SIG-M5 (cell line): ENCODE measurements at places on chromosomes 1 and 21.

DNA sequence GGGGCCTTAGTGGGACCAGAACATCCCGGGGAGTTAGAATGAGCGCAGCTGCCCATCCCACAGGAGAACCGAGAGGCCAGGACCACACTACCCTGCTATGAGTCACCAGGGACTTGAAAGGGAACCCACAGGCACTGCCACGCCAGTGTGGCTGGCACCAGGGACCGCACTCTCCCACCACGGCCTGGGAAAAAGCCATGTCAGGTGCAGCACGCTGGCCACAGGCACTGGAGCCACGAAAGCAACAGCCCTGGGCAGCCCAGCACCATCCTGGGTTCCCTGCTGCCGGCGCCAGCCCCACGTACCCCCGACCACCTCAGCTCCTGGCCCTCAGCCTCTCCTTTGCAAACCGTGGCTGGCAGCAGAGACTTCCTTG lies 14.1 kb upstream of the TMEM240 start:
- no peak for DNase-seq

DNA sequence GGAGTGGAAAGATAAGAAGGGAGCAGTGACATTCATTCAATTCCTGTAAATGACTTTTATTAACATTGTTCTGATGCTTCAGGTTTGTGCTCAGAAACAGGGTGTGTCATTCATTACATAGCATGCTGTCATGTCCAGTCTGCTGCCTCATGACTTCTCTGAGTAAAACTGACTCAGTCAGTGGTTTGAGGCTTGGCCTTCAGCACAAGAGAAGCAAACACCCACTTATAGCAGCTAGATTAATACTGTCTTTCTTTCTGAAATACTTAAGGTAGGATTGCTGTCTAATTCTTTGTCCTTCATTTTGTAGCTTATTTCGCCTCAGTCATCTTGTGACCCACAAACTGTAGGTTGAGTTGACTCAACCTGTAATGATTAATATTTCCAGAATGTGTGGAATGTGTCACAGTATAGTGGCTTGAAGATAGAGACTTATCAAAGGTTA lies 32.9 kb downstream of the RASAL2 start:
- no peak for DNase-seq

DNA sequence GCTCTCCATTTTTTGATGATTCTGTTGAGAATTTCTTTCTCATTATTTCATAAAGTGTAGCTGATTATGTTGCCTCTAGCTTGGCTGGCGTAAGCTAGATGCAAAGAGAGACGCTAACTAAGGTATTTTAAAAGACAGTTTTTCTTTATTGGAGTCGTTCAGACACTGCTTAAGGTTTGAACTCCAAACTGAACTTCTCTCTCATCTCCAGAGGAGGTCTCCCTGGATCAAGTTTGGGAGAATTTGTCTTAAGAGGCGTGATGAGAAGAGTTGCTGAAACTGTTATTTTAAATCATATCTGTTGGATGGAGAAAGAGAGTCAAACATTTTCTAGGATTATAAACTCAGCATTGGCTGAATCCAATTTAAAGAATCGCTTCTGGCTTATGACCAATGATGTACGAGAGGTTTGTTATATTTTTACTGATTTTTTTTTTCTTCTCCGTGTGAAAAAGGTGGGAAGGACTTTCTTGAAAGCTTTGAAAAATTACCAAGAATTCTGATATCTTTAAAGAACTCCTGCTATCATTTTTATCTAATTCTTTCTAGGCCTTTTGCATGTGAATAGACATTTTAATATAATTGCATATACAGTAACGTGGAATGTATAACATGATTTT lies 34.0 kb downstream of the MAP3K7CL start:
- no peak for DNase-seq

DNA sequence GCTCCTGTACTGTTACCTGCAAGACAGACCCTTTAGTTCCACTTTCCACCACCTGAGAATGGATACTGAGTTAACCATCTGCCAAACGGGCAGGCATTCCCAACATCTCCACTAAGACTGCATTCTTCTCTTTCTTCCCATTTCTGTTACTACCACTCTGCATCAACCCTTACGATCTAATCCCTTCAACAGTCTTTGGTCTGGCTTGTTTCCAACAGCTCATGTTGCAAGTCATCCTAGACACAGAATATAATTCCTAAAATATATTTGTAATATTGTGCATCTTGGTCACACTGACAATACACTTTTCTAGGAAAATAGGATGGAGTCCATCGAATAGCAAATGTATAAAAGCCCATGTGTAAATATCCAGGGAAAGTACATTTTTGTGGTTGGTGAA lies 166.7 kb downstream of the SIPA1L2 start:
- no peak for DNase-seq

- no peak for DNase-seq
Measured at GRCh38 chr1:14567056-14567455, 31.4 kb upstream of the KAZN start.

DNA sequence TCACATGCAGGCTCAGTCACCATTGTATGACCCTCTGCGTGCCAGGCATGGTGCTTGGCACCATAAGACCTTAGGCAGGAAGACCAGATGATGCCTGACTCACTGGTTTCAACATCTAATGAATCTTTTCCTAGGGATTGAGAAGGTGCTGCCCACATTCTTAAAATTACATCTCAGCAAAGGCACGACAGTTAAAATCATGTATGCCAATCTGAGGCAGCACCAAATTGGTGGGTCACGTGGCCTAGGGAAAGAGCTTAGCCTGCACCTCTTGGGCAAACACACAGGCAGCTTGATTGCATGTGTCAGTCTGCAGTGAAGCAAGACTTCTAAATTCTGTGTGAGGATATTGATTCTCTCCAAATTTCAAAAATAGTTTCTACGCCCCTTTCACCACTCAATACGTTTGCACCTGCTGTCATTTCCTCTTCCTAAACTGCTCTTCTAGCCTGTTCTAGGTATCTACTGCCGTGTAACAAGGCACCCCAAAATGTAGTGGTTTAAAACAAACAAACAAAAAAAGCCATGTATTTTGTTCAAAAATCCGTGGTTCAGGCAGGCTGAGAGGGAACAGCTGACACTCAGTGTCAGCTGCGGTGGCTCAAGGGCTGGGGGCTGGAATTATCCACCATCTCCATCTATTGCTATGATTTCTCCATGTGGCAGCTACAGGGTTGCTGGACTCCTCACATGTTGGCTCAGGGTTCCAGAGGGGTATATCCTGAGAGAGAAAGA lies 160.2 kb upstream of the FGGY start:
- peak; percentile 44 for DNase-seq

DNA sequence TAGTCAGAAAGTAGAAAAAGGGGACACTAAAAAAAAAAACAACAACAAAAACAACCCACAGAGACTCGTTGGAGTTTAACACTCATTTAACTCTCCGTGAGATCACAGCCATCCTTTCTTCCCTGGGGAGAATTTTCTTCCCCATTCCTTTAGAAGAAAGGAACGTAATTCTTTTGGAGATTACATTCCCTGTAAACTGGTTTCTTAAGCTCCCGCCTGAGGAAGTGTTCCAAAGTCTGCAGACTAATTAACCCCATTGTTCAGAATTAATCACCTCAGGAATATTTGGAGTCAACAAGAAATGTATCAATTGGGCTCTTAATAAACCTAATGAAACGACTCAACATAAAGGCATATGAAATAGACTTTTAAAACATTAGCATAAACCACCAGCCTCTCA lies 228.2 kb upstream of the CSF3R start:
- no peak for DNase-seq

DNA sequence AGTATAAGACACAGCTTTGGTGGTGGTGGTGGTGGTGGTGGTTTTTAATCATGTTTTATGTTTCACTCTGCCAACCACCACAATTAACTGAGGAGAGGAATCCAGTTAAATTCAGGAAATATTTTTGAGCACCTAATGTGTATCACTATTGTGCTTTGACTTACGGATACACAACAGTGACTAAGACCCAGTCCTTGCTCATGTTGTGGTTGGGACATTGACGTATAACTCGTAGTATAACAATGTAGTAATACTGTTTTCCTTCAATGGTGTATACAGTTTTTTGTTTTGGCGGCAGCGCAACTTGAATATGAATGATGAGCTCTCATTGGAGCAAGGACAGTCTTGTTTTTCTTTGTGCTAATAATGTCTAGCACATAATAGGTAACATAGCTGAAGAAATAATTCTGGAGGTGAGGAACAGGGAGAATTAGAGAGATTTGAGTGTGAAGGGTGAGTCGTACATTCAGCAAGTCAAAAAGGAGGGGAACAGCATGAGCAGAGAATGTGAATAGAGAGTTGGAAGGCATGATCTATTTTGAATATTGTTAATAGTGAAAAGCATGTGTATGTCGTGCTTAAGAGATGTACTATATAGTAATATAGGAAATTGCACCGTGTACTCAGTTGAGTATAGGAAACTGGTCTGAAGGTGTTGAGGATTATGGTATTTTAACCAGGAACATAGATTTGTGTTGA lies 5.5 kb downstream of the CACYBP start:
- no peak for DNase-seq

DNA sequence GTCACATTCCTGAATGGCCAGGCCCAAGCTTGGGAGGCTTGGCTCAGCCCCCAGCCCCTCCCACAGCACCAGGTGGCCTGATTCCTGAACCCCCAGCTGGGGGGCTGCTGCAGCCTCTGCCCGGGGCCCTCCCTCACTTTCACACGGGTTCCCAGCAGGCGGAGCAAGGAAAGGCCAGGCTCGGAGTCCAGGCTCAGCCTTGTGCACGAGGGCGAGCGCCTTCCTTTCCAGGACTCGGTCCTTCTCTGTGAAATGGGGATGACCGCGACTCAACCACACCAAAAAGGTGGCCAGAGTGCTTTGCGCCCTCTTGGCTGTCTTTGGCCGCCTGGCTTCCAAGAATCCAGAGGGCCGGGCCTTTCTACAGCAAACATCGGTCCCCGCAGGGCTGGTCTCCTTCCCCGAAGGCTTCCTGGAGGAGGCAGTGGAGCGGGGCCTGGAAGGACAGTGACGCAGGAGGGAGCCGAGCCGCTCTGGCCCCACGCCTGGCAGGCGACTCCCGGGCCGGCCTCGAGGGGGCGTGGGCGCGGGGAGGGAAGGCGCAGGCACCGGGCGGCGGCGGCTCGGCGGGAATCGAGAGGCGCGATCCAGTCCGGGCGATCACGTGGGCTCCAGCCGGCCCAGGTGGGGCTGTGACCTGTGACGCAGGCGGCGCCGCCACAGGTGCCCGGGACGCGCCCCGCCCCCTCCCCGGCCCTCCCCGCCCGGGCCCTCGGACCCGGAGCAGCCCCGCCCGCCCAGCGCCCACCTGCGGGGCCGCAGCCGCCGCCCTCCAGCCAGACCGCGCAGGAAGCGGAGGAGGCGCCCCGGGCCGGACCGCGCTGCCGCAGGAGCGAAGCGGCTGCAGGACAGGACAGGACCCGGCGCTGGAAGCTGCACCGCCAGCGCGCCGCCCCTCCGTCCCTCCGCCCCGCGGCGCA lies at the start of gene ARHGEF16:
Gene ARHGEF16 (plus strand): TSS at position 775 of the 920 bp plus-strand sequence. CDS start 8,420 bp downstream, outside the sequence.
- no peak for DNase-seq

DNA sequence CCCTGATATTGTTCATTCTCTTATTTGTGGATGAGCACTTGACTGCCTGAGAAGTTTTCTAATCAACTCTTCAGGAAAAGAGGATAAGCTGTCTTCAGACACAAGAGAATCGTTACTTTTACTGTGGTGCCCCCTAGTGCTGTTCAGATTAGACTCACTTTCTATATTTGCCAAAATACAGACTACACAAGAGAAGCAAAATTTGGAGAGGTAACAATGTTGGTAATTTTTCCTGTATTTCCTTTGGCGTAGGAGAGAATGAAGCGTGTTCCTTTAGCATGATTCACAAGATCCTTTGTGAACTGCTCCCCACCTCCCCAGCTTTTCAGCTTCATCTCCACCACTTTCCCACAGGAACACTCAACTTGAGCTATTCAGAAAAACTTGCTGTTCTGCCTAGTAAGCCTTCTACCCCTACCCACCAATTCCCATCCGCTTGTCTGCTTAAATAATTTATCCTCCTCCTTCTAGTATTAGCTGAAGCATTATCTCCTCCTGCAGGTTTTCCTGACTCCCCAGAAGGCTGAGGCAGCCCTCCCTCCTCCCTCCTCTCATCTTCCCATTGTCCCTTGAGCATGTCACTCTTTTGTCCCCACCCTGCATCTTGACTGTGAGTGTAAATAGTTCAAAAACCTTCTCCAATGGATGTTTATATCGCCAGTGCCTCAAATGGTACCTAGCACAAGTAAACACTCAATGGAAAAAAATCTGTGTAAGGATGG lies 4.5 kb downstream of the TNFSF4 start:
- DNase-seq: no peak

DNA sequence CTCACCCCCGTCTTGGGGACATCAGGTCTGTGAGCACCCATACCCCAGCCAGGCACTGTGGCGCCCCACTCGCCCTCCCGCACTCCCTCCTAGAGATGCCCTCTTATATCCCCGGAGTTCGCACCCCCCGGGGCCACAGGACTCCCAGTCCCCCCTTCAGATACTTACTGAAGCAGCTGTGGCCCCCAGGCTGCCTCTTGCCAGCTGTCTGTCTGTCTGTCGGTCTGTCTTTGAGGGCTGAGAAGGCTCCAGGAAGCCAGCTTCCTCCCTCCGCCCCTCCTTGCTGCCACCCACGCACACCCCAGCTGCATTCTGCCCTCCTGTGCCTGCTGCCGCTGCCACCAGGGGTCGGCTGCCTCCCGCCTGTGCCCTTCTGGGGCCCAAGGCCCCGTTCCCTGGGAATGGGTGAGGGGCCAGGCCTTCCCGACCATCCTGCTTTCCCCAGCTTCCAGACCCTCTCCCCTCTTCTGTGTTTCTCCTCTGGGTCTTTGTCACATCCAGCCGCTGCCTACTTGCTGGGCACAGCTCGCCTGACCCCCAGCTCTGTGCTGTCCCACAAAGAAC lies at the start of gene PTPN7:
Gene PTPN7 (minus strand): TSS at position 226 of the 564 bp plus-strand sequence. CDS start 1,200 bp downstream, outside the sequence.
- DNase-seq: peak; percentile 65

- DNase-seq: no peak
Measured at GRCh38 chr1:100767176-100767890, 47.8 kb downstream of the VCAM1 start.

- DNase-seq: no peak
Measured at GRCh38 chr1:214514819-214515383, 36.5 kb downstream of the PTPN14 start.

DNA sequence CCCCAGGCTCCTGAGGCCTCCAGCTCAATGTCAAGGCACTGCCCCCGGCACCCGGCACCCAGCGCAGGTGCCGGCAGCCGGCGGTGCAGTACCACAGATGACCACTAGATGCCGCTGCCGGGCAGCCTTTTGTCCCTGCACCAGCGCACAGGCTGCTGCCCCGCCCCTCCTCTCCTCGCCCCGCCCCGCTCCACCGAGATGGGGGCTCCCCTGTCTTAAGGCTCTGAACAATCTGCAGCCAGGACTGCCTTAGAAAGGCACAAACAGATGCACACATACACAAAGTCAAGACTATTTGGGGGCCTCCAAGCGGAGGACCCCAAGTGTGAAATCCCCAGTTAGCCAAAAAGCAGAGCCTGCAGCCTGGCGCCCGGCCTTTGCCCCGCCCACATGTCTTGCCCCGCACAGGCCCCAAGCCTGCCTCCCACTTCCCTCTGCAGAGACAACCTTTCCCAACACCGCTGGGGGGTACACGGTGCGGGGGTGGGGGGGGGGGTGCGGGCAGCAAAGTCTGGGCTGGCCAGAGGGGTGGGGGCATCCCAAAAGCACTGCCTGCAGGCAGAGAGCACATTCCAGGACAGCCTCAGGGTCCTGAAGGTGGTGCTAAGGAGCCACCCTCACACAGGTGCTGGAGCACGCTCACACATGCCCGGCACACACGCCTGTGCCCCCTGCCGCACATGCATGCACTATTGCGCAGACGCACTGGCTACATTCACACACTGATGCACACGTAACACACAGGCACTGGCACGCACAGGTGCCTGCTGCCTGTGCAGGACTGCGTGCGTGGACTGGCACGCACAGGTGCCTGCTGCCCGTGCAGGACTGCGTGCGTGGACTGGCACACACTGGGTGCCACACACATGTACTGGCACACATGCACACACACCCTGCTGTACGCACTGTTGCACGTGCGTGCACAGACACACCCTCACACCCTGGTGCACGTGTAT lies 37.1 kb downstream of the ARHGEF16 start:
- no peak for DNase-seq
